ENCODE measurements at places on chromosomes 6 and 20.

- DNase-seq, result no peak
These were observed 12.2 kb downstream of the FILIP1 start for GRCh38 chr6:75481394-75481793.

GRCh38 chr6:12813321-12813720 lies 96.8 kb downstream of the PHACTR1 start:
- no peak for DNase-seq

GRCh38 chr20:17062712-17063111 lies 164.1 kb upstream of the PCSK2 start:
- no peak for DNase-seq

- no peak for DNase-seq
These were observed 89.9 kb downstream of the FIG4 start for GRCh38 chr6:109781001-109781400.

DNA sequence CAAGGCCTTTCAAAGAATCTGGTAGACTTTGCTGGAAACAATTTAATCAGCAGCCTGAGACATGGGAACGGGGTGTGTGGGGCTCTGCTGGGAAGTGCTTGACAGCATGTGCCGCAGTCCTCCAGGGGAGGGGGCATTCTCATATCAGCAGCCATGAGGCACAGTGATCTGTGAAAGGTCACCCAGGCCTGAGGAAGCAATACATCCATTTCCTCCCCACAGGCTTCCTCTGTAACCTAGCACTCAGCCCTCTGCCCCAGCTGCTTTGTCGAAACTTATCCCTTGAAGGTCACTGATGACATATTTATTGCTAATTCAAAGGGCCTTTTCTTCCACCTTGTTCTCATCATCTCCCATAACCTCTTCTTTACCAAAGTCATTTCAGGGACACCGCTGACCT lies 103.3 kb downstream of the TNFAIP3 start:
- no peak for DNase-seq

GRCh38 chr6:43089874-43090558 lies 13.9 kb downstream of the PTK7 start:
- no peak for DNase-seq

DNA sequence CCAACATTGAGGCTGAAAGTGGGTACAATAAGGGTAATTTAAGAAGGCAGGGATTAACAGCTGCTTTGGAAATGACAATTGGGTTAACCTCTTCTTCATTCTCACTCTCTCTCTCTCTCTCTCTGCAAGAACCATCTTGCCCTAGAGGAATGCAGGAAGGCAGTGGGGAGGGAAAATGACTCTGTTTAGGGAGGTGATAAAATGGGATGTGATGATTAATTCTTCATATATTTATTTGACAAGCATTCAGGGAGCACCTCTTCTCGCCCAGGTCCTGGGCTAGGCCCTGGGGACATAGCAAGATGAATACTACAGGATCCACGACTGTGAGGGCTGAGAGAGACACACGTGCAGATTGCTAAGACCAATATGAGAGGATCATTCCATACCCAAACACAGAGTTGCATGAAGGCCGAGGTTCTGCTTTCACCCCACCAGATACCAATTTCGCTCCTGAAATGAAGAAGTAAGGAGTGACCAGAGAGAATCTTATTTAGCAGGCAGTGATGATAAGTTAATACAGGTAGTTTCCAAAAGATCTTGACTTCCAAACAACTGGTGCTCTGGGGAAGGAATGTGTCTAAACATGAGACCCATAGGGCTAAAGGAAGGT lies 13.3 kb upstream of the PTPN1 start:
- DNase-seq, result no peak

DNA sequence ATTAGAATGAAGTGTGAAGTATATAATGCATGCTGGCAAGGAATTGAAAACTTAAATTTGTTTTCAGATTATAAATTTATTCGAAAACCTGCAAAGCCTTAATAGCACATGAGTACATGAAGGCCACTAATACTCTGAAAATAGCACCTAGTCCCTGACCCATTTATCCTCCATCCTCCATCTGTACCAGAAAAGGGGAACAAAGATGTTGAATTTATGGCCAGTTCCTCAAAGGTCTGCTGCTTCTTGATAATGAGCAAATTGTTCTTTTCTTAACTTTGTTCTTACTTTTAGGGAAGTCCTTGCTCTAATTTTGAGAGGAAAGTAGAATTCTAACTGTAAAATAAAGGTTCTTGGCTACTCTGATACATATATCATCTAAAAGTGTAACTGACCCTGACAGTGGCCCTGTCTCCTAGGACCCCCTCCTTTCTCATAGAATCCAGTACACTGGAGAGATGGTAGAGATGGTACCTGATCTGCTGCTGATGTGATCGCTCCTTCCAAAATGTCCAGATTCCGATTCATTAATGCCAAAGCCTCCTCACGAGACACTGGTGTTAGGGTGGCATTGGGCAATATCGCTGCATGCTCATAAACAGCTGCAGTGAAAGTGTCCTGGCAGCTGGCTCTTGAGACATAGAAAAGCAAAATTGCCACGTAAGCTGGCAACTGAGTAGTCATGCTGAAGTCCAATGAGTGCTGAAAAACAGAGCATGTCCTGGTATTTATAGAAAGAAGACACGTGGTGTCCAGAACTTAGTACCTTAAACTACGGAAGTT lies at the start of gene VNN1:
Gene VNN1 (minus strand): TSS at position 704 of the 783 bp plus-strand sequence. CDS start 20 bp downstream, at position 684.
- no peak for DNase-seq
